ENCODE measurements at places on chromosomes 11 and 22.

DNA sequence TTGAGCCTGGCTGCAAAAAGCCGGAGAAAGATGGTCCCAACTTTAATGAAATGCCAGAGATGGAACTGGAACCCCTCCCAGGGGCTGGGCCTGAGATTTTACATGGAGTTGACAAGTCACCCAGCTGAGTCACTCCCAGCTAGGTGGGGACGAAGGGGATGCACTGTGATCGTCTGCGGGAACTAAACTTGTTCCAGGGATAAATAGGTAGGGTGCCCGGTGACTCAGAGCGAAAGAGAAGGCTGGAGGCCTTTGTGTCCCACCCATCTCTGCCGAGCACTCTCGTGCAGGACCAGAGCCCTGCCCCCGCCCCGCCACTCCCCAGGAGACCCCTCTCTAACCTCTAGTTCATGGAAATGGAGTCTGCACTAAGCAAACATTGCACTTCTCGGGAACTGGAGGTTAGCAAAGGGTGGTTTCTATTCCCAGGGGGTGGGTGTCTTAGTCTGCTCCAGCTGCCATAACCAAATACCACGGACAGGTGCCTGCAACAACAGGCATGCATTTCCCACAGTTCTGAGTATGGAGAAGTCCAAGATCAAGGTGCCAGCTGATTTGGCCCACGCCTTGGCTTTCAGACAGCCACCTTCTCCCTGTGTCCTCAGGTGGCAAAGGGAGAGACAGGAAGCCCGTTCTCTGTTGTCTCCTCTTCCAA is 60.7 kb upstream of the FADD start:
- no peak for DNase-seq

GRCh38 chr22:22195265-22196017 is 49.1 kb upstream of the VPREB1 start:
- peak; percentile 67 for DNase-seq

DNA sequence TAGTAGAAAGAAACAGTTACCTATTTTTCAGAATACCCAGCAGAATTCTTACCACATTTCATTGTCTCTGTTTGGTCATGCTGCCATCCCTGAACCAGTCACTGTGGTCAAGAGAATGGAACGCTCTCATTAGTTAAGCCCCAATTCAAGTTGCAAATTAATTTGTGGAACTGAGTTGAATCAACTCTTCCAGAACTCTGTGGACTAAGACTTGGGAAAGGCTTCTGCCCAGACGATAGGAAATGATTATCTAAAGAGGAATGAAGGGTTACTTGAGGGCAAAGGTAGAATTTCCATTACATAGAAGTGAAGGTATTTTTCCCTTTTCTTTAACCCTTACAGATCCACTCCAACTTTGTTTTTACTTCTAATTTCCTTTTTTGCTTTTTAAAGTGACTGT is 286.4 kb downstream of the DYNC2H1 start:
- no peak for DNase-seq

DNA sequence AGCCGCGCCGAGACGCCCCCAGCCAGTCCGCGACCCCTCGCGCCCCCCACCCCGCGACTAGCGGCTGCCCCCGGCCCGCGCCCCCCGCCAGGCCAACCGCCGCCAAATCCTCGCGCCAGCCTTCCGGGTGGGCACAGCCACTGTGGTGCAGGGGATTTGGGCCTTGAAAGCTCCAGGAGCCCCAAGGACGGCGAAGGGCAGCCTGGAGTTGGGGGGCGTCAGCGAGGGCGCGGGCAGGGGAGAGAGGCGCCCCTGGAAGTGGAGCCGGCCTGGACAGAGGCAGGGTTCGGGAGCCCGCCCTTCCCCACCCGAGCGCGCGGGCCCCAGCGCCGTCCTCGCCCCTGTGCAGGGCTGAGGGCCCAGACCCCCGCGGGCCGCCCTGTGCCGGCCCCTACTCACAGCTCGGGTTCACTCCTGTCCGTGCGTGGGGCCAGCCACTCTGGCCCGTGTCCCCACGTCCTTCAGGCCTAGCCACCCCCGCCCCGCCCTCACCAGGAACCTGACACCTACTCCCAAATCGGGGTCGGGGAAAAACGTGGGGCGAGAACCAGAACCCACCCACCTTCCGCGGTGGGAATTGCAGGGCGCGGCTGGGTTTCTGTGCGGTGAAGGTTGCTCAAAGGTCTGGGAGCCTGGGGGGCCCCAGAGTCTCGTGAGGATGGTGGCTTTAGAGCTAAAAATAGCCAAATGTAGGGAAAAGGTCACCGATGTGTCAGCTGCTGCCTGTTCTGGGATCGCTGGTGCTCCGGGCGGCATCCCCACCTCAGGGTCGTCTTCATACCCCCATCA is at the start of gene CPT1B:
TSS of gene CPT1B (minus strand) at position 441 of the 789 bp plus-strand sequence. CDS start 512 bp downstream, outside the sequence.
- no peak for DNase-seq

GRCh38 chr11:120510406-120511115 is 987 bp upstream of the GRIK4 start:
- DNase-seq: no peak

- no peak for DNase-seq
These were observed 389 bp upstream of the CASP12 start for GRCh38 chr11:104898685-104899013.

DNA sequence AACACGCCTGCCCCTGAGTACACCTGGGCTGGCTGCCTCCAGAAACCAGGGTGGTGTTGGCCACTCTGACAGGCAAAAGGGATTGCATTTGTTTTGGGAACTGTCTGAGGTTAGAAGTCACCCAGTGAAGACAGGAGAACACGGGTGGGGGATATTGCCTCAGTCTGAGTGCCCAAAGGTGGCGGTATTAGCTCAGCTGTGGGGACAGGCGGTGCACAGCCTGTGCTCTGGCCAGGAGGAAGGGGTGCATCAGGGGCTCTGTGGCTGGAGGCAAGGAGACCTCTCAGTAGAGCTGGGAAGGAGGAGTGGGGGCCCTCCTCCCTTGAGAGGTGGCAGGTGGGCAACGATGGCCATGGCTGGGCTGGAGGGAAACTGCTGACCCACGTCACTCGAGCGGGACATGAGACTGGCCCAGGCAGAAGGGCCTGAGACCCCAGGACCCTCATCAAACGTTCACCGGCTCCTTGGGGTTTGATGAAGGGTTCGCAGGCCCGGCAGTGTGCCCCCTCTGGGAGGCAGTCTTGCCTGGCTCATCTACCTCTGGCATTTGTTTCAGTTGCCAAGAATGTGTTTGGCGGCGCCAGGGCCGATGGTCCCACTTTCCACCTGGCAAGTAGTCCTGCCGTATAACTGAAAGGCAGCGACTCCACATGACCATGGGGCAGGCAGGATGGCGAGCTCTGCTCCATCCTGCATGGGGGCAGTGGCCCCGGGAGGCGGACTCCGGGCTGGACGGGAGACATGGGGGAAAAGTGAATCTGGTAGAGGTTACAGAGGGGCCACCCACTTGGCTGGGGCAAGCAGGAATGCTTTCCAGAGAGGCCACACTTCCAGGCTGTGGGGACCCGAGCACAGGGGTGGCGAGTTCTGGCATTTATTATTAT is 52.8 kb upstream of the SMIM38 start:
- DNase-seq: no peak

DNA sequence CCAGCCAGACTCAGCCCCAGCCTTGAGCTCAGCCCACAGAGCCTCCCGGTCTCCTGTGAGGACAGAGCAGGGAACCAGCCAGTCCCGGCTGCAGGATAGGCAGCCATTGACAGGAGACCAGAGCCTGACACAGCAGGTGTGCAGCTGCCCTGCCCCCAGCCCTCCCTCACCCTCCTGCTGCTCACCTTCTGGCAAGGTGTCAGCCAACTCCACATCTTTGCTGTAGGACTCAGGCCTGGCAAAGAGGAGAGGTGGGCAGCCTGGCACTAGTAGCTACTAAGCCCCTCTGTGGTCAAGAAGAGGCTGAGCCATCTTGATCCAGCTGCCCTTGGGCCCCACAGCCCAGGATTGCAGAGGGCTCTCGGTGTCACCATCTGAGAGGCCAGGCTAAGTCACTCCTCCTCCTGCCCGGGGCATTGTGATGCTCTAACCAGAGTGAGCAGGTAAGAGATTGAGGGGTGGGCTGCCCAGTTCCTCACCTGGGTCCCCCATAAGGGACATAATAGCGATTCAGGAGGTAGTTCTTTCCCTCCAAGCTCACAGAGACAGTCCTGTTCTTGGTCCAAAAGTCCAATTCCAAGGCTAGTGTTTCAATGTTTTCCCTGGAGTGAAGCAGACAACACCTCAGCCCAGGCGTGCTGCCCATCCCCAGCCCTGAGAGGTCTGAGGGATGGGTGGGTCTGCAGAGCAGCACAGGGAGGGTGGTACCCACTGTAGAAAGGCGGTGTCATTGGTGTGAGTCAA is 18.6 kb downstream of the TREH start:
- DNase-seq: no peak

- no peak for DNase-seq
These were observed 325.9 kb downstream of the MIAT start for GRCh38 chr22:26983311-26983710.

- DNase-seq: no peak
These were observed 8.6 kb upstream of the INCENP start for GRCh38 chr11:62115085-62115694.

DNA sequence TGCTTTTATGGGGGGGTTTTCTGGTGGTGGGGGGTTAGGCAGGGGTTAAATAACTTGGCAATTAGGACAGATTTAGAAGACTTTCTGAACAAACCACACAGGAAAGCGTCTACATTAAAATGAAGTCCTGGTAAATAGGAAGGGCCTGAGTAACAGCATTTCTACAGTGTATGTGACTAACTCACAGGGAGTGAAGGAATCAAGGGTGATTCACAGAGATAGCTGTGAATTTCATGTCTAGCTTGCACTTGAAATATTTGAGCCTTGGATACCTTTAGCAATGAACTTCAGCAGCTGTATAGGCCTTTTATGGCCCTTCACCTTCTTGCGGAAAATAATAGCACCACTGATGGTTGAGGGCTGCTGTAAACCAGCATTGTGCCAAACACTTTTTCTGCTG is 26.1 kb upstream of the LDHA start:
- no peak for DNase-seq

DNA sequence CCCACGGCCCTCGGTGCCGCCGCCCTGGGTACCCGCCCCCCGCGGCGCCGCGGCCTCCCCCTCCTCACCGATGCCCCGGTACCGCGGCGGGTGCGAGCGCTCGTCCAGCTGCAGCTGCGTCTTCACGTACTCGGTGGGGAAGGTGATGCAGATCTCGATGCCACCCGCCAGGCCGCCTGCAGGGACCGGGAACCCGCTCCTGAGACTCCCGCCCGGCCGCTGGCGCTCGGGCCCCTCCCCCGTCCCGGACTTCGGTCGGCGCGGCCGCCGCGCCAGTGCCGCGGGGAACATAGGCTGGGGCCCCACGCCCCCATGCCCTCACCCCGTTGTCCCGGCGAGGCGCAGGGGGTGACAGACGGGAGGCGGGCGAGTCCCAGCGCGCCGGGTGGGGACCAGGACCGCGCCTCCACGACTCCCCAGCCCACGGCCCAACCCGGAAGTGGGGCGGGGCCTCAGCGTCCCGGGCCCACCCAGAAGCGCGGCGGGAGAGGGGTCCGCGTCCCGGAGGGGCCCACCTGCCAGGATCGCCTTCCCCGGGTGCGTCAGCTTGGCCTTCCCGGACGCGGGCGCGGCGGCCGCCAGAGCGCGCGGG is 375 bp downstream of the SLC25A1 start:
- no peak for DNase-seq

DNA sequence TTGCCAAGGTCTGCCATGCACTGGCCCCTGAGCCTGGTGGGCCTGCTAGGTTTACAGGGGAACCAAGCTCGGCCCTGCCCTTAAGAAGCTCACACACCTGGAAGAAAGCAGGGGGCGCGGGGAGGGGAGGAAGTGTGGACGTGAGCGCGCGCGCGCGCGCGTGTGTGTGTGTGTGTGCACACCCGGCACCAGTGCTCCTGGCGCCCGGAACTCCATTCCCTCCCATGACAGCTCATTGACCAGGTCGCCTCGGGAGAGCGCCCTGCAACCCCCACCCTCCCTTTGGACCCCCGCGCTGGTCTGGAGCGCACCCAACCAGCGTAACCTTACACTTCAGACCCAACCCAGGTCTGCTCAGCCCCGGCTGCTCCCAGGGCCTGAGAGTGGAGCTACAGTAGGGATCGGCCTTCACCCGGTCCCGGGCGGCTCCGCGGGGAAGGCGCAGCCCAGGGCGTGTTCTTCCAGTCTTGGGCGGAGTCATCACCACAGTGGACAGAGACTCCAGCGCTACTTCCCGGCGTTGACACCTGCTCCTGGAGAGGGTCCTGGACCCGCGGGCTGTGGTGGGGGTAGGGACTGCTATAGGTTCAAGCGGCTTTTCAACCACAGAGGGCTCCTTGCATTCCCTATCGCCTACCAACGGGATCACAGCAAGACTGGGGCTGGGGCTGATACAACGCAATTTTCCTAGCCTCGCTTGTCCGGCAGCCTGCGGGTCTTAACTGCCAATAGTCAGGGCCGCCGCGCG is 1.5 kb downstream of the GALNT18 start:
- no peak for DNase-seq

DNA sequence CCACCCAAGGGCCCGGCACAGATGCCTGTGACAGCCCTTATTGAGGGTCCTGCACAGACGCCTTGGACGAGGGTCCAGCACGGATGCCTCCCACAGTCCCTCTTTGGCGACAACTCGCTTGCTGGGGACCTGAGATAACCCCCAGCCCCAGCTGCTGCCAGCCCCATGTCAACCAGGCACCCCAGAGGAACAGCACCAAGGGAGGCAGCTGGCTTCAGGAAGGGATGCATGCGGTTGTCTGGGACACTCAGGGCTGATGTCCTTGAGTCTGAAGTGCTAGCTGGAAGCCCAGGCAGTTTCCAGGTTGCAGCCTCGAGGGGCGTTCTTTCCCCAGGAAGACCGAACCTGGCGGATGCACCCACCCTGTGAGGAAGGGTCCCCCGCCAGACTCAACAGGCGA is 33.8 kb downstream of the MOB2 start:
- no peak for DNase-seq

DNA sequence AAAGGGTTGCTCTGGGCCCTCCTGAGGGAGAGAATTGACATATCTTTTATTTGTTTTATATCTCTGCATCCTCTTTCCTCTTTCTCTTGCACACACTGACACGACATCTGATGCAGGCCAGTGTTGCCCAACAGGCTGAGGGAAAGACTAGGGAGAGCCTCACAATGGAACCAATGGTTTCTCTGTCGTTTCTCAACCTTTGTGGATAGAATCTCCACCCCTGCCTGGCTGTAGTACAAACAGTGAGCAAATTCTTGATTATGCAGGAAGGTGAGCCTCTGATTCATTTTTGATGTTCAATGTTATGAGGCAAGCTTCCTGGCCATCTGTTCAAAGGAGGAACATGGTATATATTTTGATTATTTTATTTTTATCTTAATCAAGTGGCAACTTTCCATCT is 49.8 kb upstream of the PLET1 start:
- no peak for DNase-seq

DNA sequence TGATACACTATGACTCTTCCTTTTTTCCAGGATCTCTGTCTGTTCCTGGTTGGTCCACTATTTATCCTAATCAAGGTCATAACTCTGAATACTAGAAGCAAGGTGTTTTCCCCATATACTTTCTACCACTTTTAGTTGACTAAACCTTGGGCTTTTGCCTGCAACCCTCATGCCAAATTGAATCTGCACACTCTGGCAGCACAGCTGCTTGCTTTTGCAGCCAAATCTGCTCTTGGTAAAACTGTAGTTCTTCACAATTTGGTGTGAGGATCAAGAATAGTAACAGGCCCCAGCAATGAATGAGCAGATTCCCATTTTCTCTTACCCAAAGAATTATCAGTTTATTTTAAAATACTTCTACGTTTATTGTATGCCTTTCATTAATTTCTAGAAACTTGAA is 586.5 kb upstream of the CNTN5 start:
- no peak for DNase-seq

GRCh38 chr22:37396488-37397084 is 30.7 kb downstream of the ELFN2 start:
- DNase-seq: no peak

GRCh38 chr22:19960491-19961200 is 19.0 kb upstream of the TXNRD2 start:
- no peak for DNase-seq

- DNase-seq: no peak
These were observed 20.7 kb upstream of the P2RY2 start for GRCh38 chr11:73197348-73197747.

Measured in stimulated activated CD4-positive, alpha-beta T cell treated with anti-CD3 and anti-CD28 coated beads, Interleukin-15, amount 100 ng/mL, for 1 hour (primary cell).